Activated CD8-positive, alpha-beta memory T cell treated with anti-CD3 and anti-CD28 coated beads for 36 hours (primary cell): ENCODE measurements at places on chromosomes 3 and 15. TPM values are rescaled to one million over a fixed set of nuclear protein-coding genes. Genes with fewer than 3 reads are reported as not detected.

The CCR3 gene
- total RNA-seq, result not detected

The CYP1A2 gene
- total RNA-seq, result not detected

The FGF12 gene
- total RNA-seq, result not detected

The NUP210 gene
- 159 TPM for total RNA-seq

The FRMD5 gene
- total RNA-seq, result 1.0 TPM

The PYGO1 gene
- total RNA-seq, result 0.06 TPM

The ISLR gene
- not detected for total RNA-seq

The PLXNA1 gene
- 13.7 TPM for total RNA-seq

The ARGFX gene
- not detected for total RNA-seq

The PTH1R gene
- not detected for total RNA-seq

The PEX5L gene
- not detected for total RNA-seq

The PLA1A gene
- 0.13 TPM for total RNA-seq

The TGM4 gene
- total RNA-seq, result not detected

The ENTPD3 gene
- total RNA-seq, result not detected

The C3orf49 gene
- total RNA-seq, result not detected

The MCTP2 gene
- total RNA-seq, result 23.4 TPM

The FLNB gene
- total RNA-seq, result 13.9 TPM

The IMPG2 gene
- 0.06 TPM for total RNA-seq

The RLBP1 gene
- total RNA-seq, result not detected

The MYRIP gene
- not detected for total RNA-seq

The MESD gene
- total RNA-seq, result 28.1 TPM

The CHRM5 gene
- not detected for total RNA-seq

The ALCAM gene
- 19.6 TPM for total RNA-seq

The GNAT1 gene
- total RNA-seq, result not detected

The GNB4 gene
- 1.4 TPM for total RNA-seq

The CPNE4 gene
- total RNA-seq, result not detected

The RARRES1 gene
- total RNA-seq, result not detected

The ACKR4 gene
- not detected for total RNA-seq

The SRPRB gene
- 128 TPM for total RNA-seq

The ZNF619 gene
- 7.3 TPM for total RNA-seq

The TBC1D23 gene
- total RNA-seq, result 24.2 TPM

The GPD1L gene
- total RNA-seq, result 13.7 TPM

The SKOR1 gene
- total RNA-seq, result 0.06 TPM

The LRRIQ4 gene
- 0.17 TPM for total RNA-seq

The LCTL gene
- not detected for total RNA-seq

The ARPIN gene
- not detected for total RNA-seq

The ATP2C1 gene
- total RNA-seq, result 63.5 TPM

The MAPKAPK3 gene
- total RNA-seq, result 169 TPM

The OR5K2 gene
- not detected for total RNA-seq

The TM4SF18 gene
- not detected for total RNA-seq

The PLA2G4B gene
- total RNA-seq, result 4.5 TPM

The CHST14 gene
- 11.2 TPM for total RNA-seq
